NCI-H187 (cell line): ENCODE measurements at places on chromosomes 4 and X.

- peak; percentile 10 for DNase-seq
These were observed 28.4 kb downstream of the PDHA1 start for GRCh38 chrX:19372170-19372546.

- no peak for DNase-seq
These were observed 43.9 kb downstream of the ZNF280C start for GRCh38 chrX:130224810-130225209.

DNA sequence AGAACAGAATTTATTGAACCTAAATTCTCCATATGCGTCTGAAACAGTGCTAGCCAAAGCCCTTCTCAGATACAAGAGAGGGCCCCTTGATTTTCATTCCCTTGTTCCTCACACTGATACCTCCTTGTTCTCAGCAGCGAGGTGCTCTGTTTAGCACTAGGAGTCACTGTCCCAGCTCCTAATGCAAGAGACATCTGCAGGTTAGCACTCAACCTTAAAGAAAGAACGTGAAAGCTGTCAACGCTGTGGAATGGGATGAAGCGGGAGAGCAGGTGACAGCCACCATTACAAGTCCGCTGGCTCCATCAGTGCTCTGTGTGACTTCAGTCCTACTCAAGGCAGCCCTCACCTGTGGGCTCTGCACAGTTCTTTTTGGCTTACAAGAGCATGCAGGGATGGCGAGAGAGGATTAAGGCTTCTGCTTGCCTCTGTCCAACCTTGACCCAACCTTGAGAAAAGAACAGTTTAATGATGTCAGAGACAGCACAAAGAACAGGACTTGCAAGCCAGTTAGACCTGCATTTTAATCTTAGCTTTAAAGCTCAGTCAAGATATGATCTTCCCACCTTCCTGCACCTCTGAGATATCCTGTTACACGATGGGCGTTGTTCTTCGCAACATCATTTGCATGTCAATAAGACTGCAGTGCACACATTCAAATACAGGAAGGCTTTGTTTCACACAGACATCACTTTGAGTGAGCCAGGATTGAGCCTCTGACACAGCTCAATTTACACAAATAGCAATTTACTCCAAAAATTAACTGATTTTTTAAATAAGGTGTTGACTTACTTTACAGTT, 95.1 kb downstream of the ARSF start:
- no peak for DNase-seq

DNA sequence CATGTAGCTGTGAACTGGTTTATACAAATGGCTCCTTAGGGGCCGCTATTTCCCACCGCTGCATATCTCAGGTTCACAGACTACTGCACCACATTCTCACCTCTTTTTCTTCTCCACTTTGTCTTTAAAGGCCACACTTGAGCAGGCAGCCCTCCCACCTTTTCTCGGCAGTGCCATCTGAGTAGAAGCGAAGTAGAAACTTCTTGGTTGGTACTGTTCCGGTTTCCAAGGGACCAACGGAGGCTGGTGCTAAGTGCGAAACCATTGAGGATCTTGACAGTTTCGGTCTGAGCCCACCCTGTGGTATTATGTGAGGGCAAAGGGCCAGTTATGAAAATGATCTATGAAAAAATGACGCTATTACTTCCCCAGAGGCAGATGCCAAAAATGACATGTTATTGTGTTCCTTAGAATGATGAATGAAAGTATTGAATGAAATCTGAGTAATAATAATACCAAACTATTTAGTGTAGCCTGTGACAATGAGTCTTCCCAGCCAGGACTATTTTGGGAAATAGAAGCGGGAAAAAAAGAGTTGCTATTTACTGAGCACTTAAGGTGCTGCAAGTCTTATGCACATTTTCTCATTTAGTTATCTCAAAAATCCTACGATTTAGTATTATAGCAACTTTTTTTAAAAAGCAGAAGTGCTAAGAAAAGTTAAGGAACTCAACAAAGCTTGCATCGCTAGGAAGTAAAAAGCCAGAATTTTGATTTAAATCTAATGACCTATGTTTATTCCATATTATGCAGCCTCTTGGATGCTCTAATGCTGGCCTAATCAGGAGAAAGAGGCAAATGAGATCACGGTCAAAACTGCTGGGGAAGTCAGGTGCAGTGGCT, 29.6 kb upstream of the CHRNA9 start:
- DNase-seq, result no peak
